Kidney (tissue), 22 donors: ENCODE measurements at places on chromosomes 1 and 21. TPM values are rescaled to one million over a fixed set of nuclear protein-coding genes. Genes with fewer than 3 reads are reported as not detected.

GBP3 gene
- 31.5 TPM for polyA plus RNA-seq

THAP3 gene
- 28.7 TPM for polyA plus RNA-seq

UTS2 gene
- polyA plus RNA-seq, result not detected

BCAN gene
- 0.45 TPM for polyA plus RNA-seq

C1orf74 gene
- 2.5 TPM for polyA plus RNA-seq

PTGS2 gene
- polyA plus RNA-seq, result 1.5 TPM

ADGRB2 gene
- 5.3 TPM for polyA plus RNA-seq

KCNK2 gene
- polyA plus RNA-seq, result not detected

CELA3B gene
- not detected for polyA plus RNA-seq

DSTYK gene
- polyA plus RNA-seq, result 5.6 TPM

OLIG2 gene
- polyA plus RNA-seq, result not detected

ITGB2 gene
- 9.5 TPM for polyA plus RNA-seq

ANGPTL7 gene
- 0.24 TPM for polyA plus RNA-seq

KAZN gene
- polyA plus RNA-seq, result 17.4 TPM

ANGPTL3 gene
- 19.2 TPM for polyA plus RNA-seq

CITED4 gene
- 21.7 TPM for polyA plus RNA-seq
